ENCODE measurements at places on chromosomes 12 and 14. TPM values are rescaled to one million over a fixed set of nuclear protein-coding genes. Genes with fewer than 3 reads are reported as not detected.

RASAL1 gene
- total RNA-seq, result 2.9 TPM

SYT1 gene
- 138 TPM for total RNA-seq

SLC10A1 gene
- not detected for total RNA-seq

ANO4 gene
- total RNA-seq, result 3.1 TPM

SMIM41 gene
- not detected for total RNA-seq

HAL gene
- 0.49 TPM for total RNA-seq

KCNA5 gene
- 24.7 TPM for total RNA-seq

PAH gene
- total RNA-seq, result 1.3 TPM

E2F7 gene
- total RNA-seq, result 5.2 TPM

PRICKLE1 gene
- 21.8 TPM for total RNA-seq

KLRC1 gene
- total RNA-seq, result 0.27 TPM

CCDC38 gene
- 0.27 TPM for total RNA-seq

RAB21 gene
- total RNA-seq, result 49.5 TPM

LHX5 gene
- total RNA-seq, result not detected

SIX4 gene
- 9.4 TPM for total RNA-seq
